Right ventricle myocardium inferior (tissue), 1 donor: ENCODE measurements at places on chromosomes 12 and 14.
A peak's percentile ranks its signal among the peaks of the same experiment; 100 is the strongest.

- DNase-seq, result no peak
Observed at GRCh38 chr12:106019144-106019543, 119.6 kb downstream of the NUAK1 start.

GRCh38 chr12:6226002-6226678 lies 25.9 kb downstream of the CD9 start:
- no peak for DNase-seq

GRCh38 chr12:94133964-94134795 lies 14.2 kb upstream of the PLXNC1 start:
- no peak for DNase-seq

DNA sequence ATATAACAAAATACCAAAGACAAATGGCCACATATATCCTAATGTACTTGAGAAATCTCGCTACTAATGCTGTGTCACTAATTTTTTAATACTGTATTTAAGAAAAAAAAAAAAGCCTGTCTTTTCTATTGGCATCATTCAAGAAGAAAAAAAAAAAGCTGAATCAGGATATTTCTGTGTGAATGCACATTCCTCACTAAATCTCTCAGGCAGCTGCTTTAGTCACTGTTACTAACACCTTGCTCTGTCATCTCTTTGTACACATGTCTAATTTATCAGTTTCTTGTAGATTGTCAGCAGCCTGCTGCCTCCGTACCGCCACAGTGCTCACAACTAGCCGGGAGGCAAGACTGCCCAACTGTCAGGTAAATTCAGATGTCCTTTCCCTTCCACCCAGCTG lies 32.0 kb upstream of the FGD4 start:
- DNase-seq, result no peak

GRCh38 chr12:123836292-123836691 lies 74.2 kb downstream of the DNAH10 start:
- DNase-seq, result no peak

- DNase-seq, result no peak
Observed at GRCh38 chr12:41510470-41510869, 322.4 kb downstream of the PDZRN4 start.

DNA sequence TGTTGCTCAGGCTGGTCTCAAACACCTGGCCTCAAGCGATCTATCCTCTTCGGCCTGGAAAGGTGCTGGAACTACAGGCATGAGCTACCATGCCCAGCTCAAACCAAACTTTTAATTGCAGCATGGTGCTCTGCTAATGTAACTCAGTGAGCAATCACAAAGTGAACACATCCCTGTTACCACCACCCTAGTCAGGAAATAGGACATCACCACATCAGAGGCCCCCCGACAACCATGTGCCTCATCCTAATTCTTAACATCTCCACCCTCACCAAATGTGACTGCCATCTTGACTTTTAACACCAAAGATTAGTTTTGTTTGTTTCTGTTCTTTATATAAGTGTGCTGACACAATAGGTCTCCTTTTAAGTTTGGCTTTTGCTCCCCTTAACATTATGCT lies 22.8 kb upstream of the SDR39U1 start:
- DNase-seq, result no peak

- no peak for DNase-seq
Observed at GRCh38 chr14:93059260-93059659, 56.5 kb downstream of the ITPK1 start.

- DNase-seq, result no peak
Observed at GRCh38 chr12:92732216-92732615, 29.4 kb downstream of the PLEKHG7 start.

- DNase-seq, result no peak
Observed at GRCh38 chr14:99123208-99123870, 148.7 kb downstream of the BCL11B start.

- DNase-seq, result no peak
Observed at GRCh38 chr14:42862114-42862513, 1255.4 kb downstream of the LRFN5 start.

DNA sequence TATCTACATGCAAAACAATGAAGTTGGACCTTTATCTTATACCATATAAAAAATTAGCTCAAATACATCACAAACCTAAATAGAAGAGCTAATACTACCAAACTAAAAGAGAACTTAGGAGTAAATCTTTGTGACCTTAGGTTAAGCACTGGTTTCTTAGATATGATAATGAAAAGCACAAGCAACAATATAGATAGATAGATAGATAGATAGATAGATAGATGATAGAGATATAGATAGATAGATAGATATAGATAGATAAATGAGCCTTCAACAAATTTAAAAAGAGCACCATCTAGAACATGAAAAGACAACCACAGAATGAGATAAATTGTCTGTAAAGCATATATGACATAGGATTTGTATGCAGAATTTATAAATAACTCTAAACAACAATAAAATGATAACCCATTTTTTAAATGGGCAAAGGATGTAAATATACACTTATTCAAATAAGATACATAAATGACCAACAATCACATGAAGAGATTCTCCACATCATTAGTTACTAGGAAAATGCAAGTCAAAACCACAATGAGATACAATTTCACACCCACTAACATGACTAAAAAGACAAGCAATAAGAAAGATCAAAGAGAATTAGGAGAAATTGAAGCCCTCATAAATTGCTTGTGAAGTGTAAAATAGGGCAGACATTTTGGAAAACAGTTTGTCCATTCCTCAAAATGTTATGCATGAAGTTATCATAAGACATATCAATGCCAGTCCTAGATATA lies 293.7 kb downstream of the BTG1 start:
- DNase-seq, result no peak

DNA sequence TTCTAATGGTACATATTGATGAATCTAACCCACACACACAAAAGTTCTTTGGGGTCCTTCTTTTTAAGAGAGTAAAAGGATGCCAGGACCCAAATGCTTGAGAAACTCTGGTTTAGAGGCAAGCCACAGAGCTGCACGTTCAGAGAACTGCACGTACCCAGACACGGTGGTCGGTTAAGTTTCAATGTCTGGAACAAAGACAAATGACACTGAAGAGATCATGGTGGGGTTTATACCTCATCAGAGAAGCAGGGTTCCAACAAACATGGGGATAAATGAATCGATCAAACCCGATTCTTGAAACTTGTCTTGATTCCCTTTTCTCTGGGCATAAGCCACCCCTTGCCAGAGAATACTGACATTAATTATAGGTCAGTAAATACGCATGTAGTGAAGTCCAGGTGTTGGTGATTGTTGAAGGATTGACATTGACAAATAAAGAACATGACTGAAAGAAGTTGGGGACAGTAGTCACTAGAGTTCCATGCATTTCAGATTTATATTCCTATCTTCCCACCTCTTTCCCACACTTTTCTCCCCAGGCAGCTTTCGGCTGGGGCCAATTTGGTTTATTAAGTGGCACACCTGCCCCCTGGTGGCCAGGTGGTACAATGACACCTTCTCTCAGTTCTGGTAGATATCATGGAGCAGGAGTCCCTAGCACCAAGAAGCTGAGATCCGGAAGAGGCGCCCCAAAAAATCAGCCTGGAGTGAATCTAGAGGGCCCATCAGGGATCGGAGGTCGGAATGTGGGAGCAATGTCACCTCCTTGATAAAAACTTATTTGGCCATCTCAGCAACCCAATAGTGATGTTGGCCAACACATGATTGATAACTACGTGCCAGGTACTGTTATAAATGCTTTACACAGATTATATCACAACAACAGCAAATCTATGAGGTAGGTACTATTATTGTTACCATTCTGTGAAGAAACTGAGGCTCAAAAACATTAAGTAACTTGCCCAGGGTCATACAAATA lies 17.8 kb upstream of the HDAC7 start:
- peak; percentile 83 for DNase-seq

DNA sequence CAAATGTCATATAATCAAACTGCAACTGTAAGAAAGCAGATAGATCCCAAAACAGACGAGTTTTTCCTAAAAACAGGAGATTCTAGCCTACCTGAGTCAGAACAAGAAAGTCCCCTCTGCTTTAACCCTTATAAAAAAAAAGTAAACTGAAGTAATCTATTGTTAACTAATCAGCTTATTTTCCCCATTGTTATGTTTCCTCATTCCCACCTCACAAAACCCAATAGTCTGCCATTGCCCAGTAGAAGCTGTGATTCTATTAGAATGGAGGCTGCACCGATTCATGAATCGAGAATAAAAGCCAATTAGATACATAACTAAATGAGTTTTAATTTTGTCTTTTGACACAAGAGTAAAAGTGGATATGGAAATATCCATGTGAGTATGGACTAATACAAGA lies 115.4 kb downstream of the MED13L start:
- no peak for DNase-seq

GRCh38 chr14:74574090-74574433 lies 38.0 kb downstream of the LTBP2 start:
- no peak for DNase-seq

GRCh38 chr12:104339663-104340062 lies 36.1 kb downstream of the EID3 start:
- no peak for DNase-seq

- no peak for DNase-seq
Observed at GRCh38 chr12:16437281-16437816, 89.9 kb downstream of the MGST1 start.

DNA sequence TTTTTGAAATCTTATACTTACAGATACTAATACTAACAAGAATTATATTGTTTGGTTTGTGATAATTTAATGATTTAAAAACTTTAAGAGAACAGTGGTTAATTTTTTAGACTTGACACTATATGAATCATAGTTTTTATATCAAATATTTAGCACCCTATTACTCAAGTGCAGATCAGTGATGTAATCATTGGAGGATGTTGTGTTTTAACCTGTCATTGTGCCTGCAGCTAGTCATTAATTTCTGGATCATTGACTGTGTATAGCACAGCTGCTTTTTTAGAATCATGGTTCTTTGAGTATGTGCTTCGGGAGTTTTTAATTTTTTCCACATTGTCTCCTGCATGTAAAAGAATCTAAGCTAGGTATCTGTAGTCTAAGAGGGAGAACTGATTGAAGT lies 17.3 kb downstream of the ARID4A start:
- DNase-seq, result no peak

DNA sequence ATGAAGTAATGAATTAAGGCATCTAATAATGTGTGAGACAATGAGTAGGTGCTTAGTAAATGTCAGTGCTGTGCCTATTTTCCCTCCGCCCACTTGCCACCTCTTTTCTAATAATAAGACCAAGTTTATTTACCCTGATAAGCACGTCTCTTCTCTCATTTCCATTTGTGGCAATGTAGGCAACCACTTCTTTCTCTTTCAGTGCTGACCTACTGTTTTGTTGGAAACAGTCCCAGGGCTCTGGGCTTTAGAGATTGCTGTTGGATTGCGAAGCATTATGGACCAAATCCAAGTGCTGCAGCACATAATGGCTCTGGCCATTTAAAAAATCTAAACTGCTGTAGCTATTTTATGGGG lies 141.3 kb upstream of the PLEKHG7 start:
- DNase-seq, result no peak

DNA sequence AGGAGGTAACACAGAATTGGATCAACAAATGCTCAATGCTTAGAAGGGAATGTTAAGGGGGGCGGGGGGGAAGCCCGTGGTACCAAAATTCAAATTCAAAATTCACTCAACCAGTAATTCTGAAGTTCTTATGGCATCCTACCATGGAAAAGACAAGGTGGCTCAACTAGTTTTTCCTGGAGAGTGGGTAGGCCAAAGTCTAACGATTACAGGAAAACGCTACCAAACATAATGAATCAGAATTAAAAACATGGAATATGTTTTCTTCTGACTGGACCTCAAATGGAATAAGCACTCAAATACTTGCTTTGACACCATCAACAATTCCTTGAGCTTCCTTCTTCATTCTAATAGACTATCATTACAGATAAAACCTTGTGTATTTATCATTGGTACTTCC lies 2.3 kb downstream of the NACA start:
- no peak for DNase-seq

- no peak for DNase-seq
Observed at GRCh38 chr14:73567358-73567757, 1.7 kb upstream of the ACOT2 start.

GRCh38 chr12:14959916-14960496 lies 1.4 kb downstream of the ARHGDIB start:
- no peak for DNase-seq

GRCh38 chr14:29419736-29420135 lies 507.9 kb downstream of the PRKD1 start:
- no peak for DNase-seq

DNA sequence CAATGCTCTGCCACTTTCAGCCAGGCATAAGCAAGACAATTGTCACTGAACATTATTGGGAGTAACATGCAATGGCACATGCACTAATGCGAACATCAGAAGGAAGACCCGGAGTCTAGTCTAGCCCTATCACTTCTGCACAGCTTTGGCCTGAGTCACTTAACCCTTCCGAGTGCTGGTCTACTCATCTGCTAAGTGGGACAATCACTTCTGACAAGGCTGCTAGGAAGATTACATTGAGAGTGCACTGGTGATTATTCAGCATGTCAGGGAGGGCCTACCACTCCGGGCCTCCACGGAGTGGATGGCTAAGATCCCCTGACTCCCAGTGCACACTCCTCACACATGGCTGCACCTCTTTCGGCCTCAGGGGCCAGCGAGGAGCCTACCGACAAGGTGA lies 240.9 kb downstream of the DPF3 start:
- no peak for DNase-seq

- DNase-seq, result no peak
Observed at GRCh38 chr12:14769466-14769968, 33.8 kb downstream of the WBP11 start.

GRCh38 chr12:123954647-123955350 lies 17.8 kb downstream of the CCDC92 start:
- no peak for DNase-seq

- no peak for DNase-seq
Observed at GRCh38 chr12:13293096-13293495, 96.6 kb downstream of the EMP1 start.

- DNase-seq, result no peak
Observed at GRCh38 chr12:5904441-5904840, 40.6 kb downstream of the ANO2 start.

- no peak for DNase-seq
Observed at GRCh38 chr12:16094437-16094836, 183.0 kb downstream of the SLC15A5 start.

DNA sequence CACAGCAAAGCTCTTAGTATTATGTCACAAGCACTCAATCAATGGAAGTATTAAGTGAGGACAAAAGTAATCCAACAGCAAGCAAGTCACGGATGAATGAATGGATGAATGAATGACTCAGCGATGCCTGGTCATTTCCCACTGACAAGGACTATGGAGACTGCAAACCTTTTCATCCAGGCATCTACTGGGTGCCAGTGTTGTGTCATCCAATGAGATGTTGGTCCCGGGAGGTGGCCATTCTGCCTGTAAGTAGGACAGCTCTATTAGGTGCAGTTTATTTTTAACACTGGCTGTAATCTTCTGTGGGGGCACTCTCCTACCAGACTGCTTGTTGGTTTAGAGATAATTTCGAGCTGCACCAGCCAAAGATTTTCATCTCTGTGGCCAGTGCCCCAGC lies 39.4 kb downstream of the STAB2 start:
- peak; percentile 72 for DNase-seq

GRCh38 chr14:92513966-92514843 lies 624 bp downstream of the RIN3 start:
- DNase-seq, result no peak

GRCh38 chr14:49961270-49962222 lies 68.7 kb downstream of the ARF6 start:
- DNase-seq, result no peak

- DNase-seq, result no peak
Observed at GRCh38 chr12:52210925-52211650, 19.3 kb upstream of the KRT80 start.

GRCh38 chr14:95984206-95984605 lies 55.0 kb upstream of the C14orf132 start:
- DNase-seq, result no peak
